ENCODE measurements at places on chromosomes 2 and 18.

DNA sequence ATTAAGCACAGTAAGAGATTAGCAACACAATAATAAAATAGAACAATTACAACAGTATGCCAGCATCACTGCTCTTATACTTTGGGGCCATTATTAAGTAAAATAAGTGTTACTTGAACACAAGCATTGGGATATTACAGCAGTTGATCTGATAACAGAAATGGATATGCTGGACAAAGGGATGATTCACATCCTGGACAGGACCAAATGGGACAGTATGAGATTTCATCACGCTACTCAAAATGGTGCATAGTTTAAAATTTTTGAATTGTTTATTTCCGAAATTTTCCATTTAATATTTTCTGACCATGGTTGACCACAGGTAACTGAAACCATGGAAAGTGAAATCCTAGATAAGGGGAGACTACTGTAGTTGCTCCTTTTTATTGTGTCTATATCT is 138.2 kb downstream of the UBR3 start:
- no peak for DNase-seq

DNA sequence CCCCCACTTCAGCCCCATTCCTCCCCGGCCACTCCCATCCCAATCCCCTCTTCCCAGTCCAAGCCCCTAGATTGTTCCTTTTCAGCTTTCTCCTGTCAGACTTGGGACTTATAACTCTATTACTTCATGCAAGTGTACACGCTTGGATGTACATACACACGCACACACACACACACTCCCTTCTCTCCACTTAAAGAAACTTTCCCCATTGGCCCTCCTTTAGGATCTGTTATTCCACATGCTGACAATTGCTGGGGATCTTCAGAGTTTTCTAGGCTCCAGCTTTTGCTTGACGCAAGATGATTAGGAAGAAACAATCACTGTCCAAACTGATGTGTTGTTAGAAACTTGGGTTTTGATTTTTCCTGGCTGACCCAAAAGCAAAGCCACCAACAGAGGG is 75.4 kb downstream of the CDK15 start:
- DNase-seq, result no peak

GRCh38 chr2:241194811-241195210 is 6.3 kb downstream of the ANO7 start:
- DNase-seq, result no peak

DNA sequence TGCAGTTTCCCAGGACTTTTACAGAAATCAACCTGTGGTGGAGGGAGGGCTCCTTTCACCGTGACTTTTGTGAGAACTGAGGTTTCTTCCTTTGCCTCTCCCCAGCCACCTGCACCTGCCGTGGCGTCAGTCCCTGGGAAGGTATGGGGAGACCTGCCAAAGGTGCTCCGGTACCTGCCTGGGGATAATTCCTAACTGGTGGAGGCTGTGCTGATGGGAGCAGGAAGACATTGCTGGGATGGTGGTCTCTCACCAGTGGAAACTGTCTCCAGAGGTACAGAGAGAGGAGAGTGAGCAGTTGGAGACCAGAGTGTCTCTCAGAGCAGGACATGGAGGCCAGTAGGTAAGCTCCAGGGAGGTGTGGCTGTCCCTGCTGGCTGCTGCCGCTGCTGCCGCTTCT is 52.6 kb downstream of the CIB4 start:
- DNase-seq, result no peak

- DNase-seq, result no peak
Observed at GRCh38 chr2:21314322-21314835, 190.6 kb downstream of the TDRD15 start.

DNA sequence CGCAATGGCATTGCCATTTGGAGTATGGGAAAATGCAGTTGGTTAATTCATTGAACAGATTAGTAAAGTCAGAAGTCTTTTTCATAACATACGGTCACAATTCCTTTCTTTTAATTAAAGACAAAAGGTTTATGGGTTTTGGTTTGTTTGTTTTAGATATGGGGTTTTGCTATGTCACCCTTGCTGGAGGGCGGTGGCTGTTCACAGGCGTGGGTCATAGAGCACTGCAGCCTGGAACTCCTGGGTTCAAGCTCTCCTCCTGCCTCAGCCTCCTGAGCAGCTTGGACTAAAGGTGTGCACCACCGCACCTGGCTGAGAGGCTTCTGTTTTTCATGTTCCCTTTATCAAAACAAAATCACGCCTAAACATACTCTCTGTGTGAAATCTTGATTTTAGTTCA is 18.7 kb upstream of the ELAC1 start:
- no peak for DNase-seq

DNA sequence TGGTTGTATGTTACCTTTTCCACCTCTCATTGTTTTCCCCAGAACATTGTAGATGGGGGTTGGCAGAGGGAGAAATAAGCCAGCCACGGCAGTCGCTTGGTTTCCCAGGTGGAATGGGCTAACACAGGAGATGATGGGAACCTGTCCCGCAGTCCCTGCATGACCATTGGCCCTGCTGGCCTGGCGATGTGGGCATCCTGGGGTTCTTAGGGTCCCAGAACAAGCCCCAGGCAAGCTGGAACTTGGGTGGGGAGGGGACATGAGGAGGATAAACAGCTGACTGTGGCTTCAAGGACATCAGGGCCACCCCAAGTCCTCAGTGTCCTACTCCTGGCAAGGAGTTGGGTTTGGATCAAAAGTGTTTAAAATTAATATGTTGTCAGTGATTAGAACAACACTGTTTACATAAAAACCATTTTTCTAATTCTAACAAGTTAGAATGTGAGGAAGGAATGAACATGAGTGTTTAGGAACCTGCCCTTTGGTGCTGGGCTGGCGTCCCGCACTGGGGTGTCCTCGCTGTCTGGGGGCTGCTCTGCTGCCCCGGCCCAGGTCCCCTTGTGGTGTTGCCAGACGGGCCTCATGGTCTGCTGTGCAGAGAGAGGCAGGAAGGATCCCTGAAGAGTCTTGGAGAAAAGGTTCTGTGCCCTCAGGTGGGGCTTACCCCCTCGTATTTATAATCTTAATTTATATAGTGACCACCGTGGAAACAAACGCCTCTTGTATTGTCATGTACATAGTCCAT is 95.1 kb downstream of the USP40 start:
- no peak for DNase-seq

DNA sequence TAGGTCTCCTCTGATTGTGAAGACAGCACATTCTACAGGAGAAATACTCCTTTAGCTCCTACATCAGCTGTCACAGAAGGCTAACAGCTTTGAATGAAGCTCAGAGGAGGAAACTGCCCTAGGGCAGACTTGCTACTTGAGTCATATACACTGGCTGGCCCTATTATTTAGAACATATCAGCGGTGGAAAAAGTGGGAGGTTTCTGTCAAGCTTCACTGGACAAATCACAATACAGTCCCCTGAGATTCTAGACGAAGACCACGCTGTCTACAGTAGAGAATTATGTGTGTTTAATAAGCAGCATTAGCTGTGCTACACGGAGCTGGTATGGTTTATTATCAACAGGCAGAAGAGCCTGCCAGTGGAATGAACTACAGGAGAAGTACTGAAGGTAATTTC is 230.9 kb upstream of the FSIP2 start:
- DNase-seq, result no peak

GRCh38 chr2:132448331-132448730 is 31.7 kb downstream of the GPR39 start:
- no peak for DNase-seq

DNA sequence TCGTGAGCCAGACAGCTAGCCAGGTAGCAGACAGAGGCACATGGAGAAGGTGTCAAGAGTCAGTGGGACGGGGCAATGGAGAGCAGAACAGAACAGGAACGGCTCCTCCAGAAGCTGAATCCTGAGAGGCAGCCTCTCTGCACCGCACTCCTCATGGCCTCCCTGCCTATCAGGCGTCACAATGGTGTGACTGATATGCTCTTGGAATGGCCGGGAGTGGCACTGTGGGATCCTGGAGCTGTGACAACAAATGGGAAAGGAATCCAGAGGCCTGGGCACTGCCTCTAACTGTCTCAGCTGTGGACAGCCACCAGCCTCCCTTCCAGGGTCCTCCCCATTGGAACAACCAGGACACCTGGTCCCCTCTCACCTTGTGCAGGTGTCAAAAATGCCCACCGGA is 89.1 kb upstream of the ID2 start:
- DNase-seq, result no peak

- no peak for DNase-seq
Observed at GRCh38 chr2:32051836-32052439, 11.4 kb upstream of the SPAST start.

GRCh38 chr2:23404426-23404825 is 19.4 kb downstream of the KLHL29 start:
- peak; percentile 74 for DNase-seq

GRCh38 chr18:9066358-9066757 is 36.1 kb upstream of the NDUFV2 start:
- peak; percentile 74 for DNase-seq

- DNase-seq, result no peak
Observed at GRCh38 chr18:4125224-4125623, 329.9 kb downstream of the DLGAP1 start.

DNA sequence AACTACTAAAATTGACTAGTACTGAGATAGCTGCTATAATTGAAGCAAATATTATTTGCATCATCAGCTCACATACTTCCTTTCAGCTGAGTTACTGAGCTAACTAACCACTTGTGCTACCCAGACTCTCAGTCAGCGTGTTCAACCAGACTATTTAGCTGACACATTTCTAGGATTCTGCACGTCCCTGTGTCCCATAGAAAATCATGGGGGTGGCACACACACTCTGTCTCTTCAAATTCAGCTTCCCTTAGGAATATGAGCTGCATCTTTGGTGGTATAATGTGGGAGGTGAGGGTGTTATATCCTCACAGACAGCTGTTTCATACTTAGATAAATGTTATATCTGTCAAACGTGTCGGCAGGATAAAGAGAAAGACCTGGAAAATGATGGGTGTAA is 424.0 kb downstream of the CDH2 start:
- no peak for DNase-seq

GRCh38 chr18:28177828-28178635 is 1.1 kb upstream of the CDH2 start:
- no peak for DNase-seq

DNA sequence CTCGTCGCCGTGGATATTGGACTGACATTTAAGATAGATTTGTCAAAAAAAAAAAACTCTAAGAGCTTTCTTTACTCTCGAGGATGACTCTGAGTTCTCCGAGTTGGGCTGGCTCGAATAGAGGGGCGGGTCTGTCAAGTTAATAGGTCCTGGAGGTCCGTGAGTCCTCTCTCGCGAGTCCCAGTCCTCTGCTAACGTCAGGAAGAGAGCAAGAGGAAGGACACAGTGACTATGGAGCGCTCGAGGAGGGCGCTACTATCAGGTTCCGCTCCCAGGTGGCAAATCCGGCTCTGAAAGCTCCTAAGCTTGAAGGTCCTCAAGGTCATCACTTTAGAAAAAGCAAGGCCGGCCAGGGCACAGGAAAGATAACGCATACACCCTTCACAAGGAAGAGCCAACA is 404 bp upstream of the AKAIN1 start:
- no peak for DNase-seq

- DNase-seq, result no peak
Observed at GRCh38 chr2:68738906-68739594, 4.4 kb downstream of the ARHGAP25 start.

DNA sequence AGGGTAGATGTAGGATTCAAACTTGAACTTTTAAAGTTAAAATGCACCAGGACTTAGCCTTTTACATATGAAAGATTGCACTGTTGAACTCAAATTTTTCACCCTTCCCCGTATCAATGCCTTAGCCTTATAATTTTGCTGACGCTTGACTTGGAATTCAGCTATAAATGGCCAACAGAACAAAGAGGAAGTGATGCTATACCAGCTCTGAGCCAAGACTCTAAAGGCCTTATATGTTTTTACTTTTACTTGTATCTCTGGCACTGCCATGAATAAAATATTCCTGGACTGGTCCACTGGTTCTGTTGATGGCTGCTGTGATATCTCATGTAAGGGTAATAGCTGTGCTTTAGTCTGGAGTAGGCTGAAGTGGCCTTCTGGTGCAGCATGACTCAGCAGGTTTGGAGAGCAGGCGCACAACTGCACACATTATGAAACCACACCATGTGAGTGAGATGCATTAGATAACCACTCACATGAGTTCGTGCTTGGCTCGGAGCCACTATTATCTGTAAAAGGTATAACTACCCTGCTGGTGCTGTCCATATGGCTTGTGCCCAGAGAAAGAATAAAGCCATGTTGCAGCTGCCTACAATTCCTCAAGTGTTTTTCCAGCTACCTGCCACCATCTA is 8.4 kb upstream of the IER3IP1 start:
- DNase-seq, result peak; percentile 70

DNA sequence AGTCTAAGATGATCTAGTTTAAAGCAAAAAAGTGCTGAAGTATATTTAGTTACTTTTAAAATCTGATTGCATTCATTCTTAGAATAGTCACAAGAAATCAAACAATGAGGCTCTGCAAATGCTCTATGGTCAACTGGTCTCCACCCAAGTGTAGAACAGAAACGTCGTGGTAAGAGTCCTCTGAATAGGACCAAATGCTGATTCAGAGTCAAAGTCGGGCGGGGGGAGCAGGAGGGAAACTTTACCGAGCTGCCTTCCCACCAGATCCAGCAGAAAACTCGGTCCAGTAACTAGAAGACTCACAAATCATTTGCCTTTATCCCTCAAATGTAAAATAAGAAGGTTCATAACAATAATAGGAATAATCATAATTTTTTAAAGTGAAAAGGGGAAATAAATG is 46.2 kb upstream of the PXDN start:
- no peak for DNase-seq

DNA sequence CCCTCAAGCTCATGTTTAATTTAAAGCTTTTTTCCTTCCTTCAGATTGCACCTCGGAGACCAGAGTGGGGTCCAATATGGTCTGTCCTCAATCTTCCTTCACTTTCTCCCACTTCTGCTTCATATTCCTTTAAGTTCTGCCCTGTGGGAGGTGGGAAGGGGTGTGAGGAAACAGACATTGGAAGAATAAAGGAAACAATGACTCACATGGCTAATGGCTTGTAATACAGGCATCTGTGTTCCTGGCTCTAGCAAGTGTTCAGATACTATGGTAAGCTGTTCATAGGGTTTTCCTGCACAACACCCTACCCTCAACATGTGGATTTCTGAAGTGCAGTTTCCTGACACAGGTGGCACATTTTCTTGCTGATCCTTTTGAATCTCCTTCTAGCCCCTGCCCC is 209.5 kb downstream of the PIK3C3 start:
- no peak for DNase-seq

DNA sequence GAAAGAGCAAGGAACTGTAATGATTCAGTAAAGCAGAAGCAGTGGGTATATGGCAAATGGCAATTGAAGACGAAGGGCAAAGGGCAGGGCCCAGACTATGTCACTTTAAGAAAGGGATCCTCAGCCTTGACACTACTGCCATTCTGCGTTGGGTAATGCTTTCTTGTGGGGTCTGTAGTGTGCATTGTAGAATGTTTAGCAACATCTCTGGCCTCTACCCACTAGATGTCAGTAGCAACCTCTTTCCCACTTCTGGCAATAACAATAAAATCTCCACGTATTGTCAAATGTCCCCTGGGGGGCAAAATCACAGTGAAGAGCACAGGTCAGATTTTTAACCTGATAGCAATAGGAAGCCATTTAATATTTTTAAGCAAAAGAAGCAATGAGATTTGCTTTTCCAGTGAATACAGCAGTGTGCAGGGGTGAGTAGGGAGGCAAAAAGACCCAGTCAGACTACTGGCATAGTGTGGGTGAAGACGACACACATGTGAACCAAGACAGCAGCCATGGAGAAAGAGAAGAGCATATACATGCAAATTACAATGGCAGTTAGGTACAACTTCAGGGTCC is 209.5 kb downstream of the DYM start:
- DNase-seq, result peak; percentile 45

All from OCI-LY7 (cell line).